AG09309 (cell line): ENCODE measurements at places on chromosomes 4 and X.

DNA sequence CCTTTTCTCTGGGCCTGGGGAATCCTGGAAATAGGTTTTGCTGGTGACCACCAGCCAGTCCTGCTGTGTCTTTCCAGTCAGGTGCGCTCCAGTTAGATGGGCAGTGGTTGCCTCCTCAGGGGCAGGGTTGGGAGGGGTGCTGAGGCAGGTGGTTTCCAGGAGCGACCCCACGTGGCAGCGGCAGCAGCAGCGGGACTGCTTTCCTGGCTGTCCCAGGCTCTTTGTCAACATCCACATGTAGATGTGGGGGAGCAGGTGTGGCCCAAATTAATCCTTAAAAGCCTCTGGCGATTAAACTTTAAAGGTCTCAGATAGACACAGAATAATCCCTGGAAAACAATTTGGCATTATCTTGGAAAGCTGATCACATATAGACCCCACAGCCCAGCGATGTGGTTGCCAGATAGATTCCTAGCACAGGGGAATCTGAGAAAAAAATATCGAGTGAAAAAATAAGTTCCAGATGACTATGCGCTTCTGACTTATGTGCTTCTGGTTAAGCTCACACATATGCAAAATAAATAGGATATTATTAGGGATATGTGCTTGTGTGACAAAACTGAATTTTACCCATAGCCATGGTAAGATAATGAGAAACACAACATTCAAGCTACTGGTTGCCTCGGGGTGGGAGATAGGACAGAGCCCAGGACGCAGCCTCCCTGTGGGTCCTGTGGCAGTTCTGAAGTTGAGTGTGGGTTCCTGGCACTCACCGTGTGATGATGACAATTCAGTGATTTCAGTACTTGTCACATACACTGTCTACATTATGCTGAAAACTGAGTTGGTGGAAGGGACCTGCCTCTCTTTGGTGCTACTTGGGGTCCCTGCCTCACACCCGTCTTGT, 336.4 kb downstream of the ARHGAP10 start:
- no peak for DNase-seq

DNA sequence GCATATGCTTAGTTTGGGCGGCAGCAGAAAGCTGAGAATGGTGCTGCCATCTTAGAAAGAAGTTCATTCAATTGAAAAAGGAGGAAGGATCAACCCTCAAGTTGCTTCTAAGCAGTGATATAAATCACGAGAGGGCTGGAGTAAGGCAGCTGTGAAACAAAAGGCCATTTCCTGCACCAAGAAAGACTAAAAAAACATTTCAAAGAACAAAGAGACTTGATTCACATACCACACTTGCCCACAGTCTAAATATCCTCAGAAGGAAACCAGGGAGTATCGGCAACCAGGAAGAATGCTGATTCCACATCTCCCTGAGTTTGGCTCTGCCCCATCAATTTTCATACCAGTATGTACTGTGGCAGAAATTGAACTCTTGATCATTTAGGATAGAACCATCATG, 240.1 kb downstream of the OPHN1 start:
- DNase-seq: no peak

- peak; percentile 10 for DNase-seq
Observed at GRCh38 chr4:174674305-174674840, 152.1 kb upstream of the HPGD start.

DNA sequence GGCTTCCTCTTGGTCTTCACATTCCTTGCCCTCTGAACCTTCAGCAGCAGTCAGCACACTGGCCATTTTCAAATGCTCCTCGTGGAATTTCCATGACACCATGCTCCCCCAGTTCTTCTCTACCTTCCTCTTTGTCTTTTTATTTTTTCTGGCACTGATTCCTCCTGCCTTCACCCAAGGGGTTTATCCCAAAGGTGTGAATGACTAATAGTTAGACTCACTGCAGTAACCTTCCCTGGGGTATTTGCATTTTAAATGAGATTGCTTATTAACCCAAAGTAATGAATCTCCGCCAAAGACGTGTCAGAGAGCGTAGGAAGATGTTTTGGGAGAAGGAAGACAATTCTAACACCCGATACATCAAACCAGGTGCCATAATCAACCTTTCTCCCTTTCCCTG, 36.2 kb downstream of the CD40LG start:
- no peak for DNase-seq

DNA sequence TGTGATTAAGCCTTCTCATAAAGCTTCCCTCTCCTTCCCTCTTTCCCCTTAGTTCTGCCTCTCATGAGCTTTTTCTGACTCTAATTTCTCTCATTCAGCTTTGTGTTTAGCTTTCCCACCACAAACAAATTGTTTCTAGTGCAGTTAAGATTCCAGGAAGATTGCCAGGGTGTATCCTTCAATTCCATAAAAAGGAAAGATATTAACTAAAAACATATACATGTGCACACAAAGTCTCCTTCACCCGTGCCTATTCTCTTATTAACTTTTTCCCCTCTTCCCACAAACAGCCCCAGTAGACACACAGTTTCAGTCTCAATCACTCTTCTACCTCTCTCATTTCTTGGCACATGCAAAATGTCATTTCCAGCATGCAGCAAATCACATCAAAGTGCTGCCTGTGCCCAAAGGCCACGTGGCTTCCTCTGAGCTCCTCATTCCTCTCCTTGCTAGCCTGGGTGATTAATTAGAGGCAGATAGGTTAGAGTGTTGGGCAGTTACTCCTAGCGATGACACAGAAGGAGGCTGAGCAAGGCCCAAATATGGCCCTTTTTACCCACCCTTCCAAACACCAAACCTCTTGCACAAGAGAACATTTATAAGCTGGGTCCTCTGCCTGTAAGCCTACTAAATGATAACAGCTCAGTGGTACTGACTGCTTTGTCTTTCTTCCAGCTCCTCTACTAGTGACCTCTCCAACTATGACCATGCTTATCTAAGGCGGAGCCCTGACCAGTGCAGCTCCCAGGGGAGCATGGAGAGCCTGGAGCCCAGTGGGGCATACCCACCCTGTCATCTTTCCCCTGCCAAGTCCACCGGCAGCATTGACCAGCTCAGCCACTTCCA, 159.6 kb downstream of the SOWAHB start:
- peak; percentile 91 for DNase-seq
